Activated T-cell treated with anti-CD3 and anti-CD28 coated beads for 24 hours (primary cell): ENCODE measurements at places on chromosomes 7 and 10.

DNA sequence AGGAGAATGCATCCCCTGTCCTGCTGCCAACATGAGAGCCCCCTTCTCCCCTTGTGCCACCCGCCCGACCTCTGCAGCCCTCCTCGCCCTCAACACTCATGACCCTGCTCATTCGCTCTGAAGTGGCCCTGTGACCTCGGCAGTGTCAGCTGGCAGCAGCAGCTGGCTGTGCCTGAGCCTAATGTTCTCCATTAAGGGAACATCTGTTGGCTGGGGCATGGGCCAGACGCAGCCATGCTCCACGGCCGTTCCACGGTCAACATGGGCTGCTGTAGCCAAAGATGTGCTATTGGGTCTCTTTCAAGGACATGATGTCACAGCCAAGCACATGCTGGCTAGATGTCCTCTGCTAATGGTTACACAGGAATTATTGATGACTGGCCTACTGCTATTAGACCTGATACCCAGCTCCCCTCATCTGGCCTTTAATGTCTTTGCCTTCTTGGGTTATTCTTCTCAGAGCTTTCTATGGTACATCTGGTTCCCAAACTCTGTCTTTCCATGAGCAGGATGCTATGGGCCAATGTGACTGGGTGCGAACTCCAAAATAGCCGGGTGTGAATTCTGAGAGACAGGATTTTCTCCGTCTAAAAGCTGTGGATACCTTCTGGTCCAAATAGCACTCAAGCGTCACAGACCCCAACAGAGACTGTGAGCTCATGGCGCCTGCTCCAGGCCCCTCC is 22.4 kb downstream of the ADCYAP1R1 start:
- no peak for DNase-seq

DNA sequence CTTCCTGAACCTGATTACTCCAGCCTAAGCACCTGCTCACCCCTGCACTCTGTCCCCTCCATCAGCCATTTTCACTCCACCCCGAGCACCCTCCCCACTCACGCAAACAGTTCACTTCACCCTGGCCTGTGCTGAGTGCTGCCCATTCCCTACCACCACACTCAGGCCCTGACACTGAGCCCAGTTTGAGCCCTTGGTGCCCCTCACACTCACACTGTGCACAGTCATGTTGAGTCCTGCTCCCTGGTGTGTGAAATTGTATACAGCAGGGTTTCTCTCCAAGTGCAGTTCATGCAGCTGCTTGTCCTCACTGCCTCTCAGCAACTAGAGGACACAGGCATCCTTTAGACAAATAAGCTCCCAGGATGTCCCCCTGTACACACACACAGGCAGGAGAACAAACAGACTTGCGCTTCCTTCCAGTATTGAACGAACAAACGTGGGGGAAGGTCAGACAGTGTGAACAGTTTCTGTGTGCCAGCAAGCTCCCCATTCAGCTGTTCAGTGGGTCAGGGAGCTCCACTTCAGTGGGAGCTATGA is 6.8 kb downstream of the MYO1G start:
- no peak for DNase-seq

GRCh38 chr7:131602304-131602993 is 46.0 kb upstream of the PODXL start:
- DNase-seq: no peak

GRCh38 chr10:117014835-117015234 is 9.8 kb upstream of the SHTN1 start:
- DNase-seq: no peak

DNA sequence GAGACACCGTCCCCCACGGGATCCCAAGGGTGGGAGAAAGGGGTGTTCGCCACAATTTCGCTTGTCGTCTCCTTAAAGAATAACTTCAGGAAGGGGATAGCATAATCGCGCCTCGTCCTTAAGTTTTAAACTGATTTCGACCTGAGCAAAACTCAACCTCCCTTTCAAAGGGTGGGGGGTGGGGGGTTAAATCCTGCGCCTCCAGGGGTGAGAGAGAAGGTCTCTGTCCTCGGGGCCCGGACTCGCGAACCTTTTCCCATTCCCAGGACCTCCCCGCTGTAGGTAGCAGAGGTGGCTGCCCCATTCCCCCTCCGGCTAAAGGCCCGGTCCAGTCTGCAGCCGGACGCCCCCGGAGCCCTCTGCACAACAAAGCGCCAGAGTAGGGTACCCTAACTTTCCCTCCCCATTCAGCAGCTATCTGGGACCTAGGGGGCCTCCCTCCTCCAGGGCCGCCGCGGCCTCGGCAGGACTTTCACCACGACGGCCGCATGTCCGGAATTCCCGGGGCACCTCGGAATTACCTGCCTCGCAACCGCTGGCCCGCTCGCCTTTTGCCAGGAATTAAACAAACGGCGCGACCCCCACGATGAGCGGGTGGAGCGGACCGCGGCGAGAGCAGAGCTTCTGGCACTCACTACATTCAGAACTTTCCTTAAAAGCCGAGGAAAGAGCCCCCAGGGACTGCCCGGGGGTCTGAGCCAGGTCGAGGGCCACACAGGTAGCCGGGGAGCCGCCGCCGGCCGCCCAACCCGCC is 1.7 kb downstream of the CDK6 start:
- no peak for DNase-seq

- no peak for DNase-seq
Observed at GRCh38 chr10:47383261-47384147, 589 bp downstream of the ZNF488 start.

DNA sequence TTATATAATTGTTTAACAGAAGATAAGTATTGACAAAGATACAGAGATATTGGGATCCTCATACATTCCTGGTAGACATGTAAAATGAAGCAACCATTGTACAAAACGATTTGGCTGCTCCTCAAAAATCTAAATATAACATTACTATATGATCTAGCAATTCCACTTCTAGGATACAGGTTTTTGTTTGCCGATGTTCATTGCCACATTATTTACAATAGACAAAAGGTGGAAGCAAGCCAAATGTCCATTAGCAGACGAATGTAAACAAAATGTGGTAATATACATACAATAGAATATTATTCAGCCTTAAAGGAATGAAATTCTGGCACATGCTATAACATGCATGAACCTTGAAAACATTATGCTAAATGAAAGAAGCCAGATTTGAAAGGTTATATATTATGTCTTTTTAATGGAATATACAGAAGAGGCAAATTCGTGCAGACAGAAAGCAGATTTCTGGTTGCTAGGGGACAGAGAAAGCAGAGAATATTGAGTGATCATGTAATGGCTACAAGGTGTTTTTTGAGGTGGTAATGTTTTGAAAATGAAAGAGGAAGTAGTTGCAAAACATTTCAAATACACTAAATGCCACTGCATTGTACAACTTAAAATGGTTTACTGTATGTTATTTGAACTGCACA is 44.9 kb downstream of the POLR1F start:
- DNase-seq: no peak

DNA sequence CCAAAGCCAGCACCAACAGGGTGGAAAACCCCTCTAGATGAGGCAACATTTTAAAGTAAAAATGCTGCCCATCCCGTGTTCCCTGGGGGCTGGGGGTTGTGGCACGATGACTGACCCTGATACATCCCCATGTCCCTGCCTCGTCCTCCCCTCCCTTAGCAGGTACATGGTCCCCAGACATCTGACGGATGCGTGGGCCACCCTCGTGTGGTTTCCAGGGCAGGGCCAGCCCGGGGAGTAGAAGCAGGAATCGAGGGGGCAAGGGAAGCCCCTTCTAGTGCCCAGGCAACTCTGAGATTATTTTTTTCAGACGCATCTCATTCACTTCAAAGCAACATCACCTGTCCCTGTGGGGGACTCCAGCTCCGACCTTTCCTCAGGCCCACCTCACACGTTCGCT is 3.5 kb downstream of the TMEM130 start:
- DNase-seq: no peak

GRCh38 chr10:92200564-92200963 is 90.3 kb downstream of the CPEB3 start:
- DNase-seq: no peak

DNA sequence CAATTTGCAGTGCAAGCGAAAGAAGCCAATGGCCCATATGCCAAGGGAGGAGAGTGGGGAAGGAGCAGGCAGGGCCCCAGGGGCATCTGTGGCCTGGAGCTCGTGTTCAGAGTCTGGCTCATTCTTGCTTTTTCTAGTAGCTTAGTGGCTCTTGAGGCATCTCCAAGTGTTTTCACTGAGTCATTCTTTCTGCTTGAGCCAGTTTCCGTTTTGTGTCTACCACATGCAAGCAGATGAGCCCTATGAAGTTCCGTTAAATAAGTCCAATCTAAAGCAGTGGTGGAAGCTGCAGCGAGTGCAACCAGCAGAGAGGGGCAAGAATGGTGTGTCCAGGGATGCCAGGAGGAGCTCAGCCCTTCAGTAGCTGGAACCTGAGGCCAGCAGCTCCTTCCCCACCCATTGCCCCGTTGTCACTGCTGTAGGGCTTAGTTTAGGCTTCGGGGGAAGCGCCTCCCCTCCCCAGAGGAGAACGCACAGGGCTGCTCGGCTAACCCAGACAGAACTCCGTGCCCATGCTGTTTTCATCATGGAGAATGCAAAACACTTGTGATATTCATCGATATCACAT is 57.4 kb upstream of the EBF3 start:
- DNase-seq: no peak
